NCI-H1930 (cell line): ENCODE measurements at places on chromosomes 5 and 9.

DNA sequence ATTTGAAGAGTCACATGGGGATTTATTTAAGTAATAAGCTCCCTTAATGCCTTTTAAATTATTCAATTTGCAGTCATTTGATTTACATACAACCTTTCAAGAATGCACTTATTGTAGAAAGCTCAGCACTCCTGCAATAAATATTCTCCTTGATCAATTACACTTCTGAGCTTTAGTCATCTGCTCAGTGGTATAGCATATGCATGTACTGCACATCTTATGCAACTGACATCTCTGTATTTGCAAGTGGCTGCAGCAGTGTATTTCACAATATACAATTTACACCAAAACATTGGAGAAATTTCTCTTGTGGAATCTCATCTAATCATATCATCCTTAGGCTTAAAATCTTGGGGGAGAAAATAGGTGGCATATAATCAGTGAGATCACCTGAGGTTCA, 325.7 kb downstream of the SLF1 start:
- DNase-seq: no peak

DNA sequence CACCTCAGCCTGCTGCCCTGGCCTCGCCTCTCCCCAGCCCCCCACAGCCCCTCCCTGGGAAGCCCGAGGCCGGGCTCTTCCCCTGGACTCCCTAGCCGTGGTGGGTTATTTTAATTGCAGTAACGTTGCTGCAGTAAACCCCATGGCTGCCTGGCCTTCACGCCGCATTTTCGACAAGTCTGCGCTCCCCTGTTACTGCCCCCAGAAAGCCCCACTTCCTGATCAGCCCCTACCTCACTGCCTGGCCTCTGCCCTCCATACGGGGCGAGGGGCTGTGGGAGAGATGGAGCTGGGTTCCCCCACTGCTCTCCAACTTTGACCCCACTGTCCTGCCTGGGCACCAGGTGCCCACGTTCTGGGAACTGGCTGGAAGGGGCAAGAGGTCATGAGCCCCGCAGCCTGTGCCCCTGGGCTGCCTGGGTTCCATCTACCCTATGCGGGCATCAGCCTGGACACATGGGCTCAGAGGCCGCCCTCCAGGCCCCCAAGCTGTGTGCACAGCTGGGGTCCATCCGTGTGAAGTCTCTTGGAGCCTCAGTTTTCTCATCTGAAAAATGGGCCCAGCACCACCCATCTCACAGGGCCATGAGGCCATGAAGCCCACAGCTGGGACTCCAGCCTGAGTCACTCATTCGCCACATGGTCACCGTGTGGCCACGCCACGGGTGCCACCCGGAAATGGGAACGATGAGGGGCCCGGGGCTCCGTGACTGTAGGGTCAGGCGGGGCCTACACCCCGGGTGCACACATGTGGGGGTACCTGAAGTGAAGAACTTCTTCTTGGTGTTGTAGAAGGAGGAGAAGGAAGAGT, 11.5 kb downstream of the EGFL7 start:
- no peak for DNase-seq

DNA sequence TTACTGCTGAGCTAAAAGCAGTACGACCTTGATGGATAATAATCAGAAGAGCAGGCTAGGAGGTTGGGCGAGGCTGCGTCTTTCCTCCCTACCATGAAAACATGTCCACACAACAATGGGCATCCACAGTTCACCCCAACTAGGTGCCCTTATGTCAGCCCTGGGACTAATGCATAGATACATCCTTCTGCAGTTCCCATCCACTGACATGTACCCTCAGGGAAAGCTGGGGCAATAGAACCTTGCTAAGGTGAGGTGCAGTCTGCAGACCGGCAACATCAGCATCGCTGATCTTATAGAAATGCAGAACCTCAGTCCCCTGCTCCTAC, 697 bp upstream of the PRUNE2 start:
- DNase-seq: no peak

- DNase-seq: no peak
These were observed 379.2 kb downstream of the CTNND2 start for GRCh38 chr5:11525020-11525419.

GRCh38 chr5:116088062-116088461, 3.2 kb downstream of the COMMD10 start:
- no peak for DNase-seq

- no peak for DNase-seq
These were observed 41.9 kb downstream of the TMEM252 start for GRCh38 chr9:68498816-68499215.

- DNase-seq: no peak
These were observed 5.8 kb upstream of the IL4 start for GRCh38 chr5:132667761-132668705.

GRCh38 chr9:128862401-128862851, 19.3 kb downstream of the KYAT1 start:
- no peak for DNase-seq

DNA sequence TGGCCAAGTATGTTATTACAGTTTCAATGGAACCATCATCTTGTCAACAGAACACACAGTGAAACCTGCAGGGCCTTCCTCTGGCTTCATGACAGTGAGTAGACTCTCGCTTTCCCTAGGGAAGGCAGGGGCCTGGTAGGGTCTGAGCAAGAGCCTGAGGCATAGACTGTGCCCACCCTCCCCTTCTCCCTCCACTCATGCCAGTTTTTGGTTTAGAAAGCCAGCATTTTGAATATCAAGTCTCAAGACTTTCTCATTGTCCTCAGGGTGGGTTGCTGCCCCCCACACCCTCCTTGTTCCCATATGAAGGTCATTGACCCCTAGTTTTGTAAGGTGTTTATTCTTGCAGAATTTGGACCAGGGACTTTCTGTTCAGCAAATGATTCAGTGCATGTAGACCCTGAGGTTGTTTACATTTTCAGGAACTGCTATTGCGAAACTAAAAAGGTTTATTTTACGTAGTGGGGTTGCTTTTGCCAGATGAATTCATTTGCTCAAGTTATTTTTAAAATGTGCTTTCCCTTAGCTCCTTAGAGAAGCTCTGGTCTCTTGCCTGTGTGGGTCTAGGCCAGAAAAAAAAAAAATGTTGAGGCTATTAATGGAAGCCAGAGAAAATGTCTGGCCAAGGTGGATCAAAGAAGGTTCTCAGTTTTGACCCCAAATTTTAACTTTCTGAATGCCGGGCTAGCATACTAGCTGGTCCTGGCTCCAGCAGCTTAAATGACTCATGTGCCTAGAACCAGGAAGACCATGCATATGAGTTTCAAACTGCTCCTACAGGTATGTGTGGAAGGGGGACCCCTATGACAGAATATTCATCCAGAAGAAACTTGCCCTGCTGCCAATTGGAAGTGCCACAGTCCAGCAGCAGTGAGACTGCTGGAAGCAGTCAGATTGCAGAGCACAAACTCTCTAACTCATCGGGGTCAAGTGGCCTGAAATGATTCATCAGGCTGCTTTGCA, 10.1 kb upstream of the MOB3B start:
- no peak for DNase-seq
